ENCODE measurements at places on chromosomes 5 and 9.

DNA sequence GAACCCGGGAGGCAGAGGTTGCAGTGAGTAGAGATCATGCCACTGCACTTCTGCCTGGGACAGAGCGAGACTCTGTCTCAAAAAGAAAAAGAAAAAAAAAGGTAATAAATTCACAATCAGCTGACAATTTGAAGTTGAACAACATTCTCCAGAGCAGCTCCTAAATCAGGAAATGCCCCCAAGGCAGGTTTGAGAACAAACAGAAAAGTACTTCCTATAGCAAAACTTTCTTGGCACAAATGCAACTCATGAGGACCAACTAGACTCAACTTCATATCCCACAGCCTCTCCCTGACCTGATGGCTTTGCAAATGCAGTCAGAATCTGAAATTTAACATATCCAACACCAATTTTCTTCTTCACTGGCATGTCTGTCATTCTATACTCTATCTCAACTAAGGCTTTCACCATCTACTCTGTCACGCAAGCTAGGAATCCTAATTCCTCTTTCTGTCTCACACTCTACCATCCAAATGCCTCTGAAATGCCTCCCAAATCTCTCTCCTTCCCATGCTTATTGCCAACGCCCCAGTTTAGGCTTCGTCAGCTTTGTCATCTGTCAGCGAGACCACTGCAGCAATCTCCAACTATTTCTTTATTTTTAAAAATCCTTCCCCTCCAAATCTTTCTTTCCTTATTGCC, 113.3 kb downstream of the MAPKAP1 start:
- DNase-seq: no peak

DNA sequence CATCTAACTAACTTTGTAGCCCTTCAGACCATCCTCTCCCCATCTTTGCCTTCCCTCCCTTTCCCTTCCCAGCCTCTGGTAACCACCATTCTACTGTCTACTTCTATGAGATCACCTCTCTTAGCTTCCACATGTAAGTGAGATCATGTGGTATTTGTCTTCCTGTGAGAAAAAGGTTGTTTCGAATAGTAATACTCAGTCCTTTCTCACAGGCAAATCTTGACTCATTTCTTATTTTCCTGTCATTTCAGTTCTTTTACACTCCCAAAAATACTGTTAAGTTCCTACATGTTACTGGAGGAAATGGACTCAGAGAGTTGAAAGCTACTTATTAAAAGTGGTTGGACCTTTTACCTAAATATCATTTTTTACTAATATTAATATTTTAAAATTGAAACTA, 82.1 kb downstream of the SLF1 start:
- DNase-seq: no peak

DNA sequence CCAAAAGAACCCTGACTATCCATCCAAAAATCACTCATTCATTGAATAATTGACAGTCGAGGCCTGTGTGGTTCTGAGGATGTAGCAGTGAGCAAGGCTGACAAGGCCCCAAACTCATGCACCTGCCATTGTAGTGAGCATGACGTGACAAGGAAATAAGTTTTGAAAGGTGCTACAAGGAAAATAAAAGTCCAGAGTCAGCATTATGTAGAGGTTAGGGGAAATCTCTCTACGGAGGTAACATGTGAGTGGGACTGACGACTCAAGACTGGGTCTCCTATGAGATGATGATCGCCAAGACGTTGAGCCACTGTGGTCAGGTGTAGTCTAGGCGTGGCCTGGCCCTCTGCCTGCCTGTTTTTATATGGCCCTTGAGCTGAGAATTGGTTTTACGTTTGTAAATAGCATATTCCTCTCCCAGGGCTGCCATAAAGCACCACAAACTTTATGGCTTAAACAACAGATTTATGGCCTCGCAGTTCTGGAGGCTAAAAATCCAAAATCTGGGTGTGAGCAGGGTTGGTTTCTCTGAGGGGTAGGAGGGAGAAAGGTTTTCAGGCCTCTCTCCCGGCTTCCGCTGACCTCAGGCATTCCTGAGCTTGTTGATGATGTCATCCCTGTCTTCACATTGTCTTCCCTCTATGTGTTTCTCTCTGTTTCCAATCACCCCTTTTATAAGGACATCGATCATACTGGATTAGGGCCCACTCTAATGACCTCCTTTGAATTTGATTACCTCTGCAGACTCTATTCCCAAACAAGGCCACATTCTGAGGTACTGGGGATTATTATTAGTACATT, 206.4 kb upstream of the EGFLAM start:
- DNase-seq: no peak

GRCh38 chr5:178637356-178638074, 10.7 kb upstream of the CLK4 start:
- no peak for DNase-seq

DNA sequence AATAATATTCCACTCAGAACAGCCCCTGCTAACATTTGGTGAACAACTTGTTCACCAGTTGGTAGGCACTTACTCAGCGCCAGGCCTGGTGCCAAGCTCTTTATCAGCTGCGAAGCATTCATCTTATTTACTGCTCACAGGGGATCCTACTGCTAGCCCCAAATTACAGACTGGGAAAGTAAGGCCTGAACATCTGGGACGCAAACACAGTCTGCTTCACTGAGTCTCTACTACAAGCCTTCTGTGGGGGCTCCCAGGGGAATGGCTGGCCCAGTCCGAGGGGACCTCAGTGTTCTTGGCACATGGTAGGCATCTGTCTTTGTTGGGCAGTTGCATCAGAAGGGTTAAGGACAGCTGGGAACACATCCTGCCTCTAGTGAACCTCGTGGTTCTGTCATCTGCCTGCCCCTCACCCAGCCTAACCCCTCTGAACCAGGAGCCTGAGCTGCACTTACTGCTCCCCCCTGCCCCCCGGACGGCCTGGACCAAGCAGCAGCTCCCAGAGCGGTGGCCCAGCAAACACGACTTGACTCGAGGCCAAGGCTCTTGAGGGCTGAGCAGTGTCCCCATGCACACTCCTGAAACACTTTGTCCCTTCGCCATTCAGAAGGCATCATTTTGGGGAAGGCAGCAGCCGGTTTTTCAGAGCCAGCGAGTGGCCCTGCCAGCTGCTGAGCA, at the start of gene PHYHD1:
TSS of gene PHYHD1 (plus strand) at position 602 of the 678 bp plus-strand sequence. CDS start 1,342 bp downstream, outside the sequence.
- DNase-seq: no peak

GRCh38 chr5:102778478-102778877, 23.4 kb downstream of the PAM start:
- DNase-seq: no peak

DNA sequence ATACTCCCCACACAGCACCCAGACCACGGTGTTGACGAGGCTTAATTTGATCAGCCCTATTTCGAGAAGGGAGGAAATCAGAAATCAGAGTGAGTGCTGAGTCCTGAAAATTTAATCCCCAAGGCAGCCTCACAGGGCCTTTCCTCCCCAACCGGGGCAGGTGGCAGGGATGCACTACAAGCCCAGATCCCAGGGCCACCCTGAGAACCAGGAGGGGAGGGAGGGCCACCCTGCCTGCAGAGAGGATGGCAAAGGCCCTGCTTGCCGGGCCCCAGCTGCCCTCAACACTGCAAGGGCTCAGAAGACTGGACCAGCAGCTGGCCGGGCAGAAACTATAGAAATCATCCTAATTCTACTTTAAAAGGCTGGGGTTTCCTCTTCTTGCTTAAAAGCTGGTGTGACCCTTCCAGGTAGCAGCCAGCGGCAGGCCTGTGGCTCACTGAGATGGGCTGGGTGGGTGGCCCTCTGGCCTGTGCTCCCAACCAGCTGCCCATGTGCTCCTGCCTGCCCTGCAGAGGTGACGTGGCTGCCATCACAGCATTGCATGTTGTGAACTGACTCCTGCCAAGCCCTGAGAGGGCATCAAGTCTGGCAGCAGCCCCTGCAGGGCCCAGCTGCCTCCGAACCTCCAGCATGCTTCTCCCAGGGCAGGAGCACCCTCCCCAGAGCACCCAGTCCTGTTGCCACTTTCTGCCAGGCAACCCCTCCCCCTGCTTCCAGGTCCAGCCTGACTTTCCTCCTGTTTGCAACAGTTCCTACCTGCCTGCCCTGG, 122.8 kb downstream of the ADAMTS2 start:
- no peak for DNase-seq

DNA sequence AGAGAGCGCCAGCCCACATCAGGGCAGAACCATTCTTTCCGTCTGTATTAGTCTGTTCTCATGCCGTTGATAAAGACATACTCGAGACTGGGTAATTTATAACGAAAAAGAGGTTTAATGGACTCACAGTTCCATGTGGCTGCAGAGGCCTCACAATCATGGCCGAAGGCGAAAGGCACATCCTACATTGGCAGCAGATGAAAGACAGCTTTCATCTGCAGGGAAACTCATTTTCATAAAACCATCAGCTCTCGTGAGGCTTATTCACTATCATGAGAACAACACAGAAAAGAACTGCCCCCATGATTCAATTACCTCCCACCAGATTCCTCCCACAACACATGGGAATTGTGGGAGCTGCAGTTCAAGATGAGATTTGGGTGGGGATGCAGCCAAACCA, 4.7 kb upstream of the FSD1L start:
- DNase-seq: no peak

DNA sequence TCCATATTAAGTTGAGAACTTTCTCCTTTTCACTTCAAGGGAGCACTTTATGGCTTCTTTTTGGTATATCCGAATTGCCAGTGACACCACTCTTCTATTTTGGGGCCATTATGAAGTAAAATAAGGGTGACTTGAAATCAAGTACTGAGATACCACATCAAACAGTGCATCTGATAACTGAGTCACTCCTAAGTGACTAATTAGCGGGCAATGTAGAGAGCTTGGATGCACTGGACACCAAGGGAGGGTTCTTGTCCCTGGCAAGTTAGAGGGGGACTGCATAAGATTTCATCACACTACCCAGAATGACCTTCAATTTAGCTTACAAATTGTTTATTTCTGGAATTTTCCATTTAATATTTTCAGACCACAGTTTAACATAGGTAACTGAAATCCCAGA, 813.9 kb upstream of the CDH10 start:
- no peak for DNase-seq

GRCh38 chr9:36151316-36152210, 15.0 kb downstream of the GLIPR2 start:
- DNase-seq: peak; percentile 84

DNA sequence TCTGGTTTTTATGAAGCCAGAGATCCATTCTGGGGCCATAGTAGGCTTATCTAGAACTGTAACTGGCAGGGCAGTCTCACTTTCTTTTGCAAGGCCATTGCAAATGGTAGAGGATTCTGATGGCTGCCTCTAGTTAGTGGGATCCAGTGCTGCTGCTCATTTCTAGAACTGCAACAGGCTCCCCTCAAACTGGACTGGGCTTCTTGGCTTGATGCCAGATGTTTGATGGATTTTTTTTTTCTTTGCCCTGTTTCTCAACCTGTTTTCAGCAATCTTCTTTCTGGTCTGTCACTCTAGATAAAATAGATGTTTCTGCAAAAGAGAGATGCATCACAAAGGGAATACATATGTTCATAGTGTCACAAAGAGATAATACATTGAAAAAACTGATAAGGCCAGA, 11.9 kb downstream of the CARTPT start:
- DNase-seq: no peak

- DNase-seq: peak; percentile 86
Observed at GRCh38 chr5:178234750-178235587, 2.4 kb upstream of the PHYKPL start.

- DNase-seq: no peak
Observed at GRCh38 chr5:77104813-77105212, 17.7 kb upstream of the ZBED3 start.

DNA sequence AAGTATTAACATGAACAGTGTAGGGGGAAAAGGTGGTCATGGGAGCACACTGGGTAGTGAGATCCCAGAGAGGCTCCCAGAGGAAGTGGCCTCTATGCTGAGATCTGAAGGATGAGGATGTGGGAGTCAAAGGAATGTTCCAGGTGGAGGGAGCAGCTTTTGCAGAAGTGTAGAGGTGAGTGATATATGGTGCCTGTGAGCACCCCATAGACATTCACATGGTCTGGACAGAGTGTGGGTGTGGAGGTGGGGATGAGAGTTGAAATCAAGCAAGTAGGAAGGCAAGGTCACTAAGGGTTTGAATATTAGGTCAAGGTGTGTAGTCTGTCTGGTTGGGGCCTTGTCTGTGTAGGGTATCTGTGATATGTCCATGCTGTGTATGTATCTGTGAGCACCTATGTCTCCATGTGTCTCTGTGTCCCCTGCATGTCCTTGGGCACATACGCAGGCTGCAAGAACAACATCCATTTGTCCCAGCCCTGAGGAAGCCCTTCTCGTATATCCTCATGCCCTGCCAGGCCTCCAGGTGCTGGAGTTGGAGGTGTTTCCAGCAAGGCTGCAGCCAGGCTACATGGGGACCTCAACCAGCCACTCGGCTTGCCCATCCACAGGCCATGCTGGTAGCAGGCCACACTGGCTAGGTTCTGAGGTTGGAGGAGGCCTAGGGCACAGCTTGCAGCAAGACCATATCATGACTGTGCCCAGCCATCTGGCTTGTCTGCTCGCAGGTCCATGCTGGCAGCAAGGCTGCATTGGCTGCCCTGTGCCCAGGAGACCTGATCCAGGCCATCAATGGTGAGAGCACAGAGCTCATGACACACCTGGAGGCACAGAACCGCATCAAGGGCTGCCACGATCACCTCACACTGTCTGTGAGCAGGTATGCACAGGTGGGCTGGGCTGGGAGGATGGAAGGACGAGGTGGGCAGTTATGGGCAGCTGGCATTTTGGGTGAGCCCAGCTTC, 4.7 kb downstream of the PDLIM4 start:
- no peak for DNase-seq

DNA sequence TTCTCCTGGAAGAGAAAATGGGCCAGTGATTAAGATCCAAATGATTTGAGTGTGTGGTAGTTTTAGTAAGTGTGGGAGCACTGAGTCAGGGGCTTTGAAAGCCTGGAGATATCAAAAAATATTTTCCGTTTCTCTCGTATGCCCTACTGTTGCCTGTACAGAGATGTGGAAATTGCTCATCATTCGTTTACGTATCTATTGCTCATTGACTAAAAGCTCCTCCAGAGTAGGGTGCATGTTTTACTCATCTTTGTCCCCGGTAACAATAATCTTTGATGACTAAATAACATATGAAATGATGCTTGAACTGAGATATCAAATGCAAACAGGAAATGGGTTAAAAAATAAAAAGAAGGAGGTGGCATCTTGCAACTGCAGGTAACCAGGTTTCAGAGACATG, 114.2 kb upstream of the FST start:
- DNase-seq: no peak

DNA sequence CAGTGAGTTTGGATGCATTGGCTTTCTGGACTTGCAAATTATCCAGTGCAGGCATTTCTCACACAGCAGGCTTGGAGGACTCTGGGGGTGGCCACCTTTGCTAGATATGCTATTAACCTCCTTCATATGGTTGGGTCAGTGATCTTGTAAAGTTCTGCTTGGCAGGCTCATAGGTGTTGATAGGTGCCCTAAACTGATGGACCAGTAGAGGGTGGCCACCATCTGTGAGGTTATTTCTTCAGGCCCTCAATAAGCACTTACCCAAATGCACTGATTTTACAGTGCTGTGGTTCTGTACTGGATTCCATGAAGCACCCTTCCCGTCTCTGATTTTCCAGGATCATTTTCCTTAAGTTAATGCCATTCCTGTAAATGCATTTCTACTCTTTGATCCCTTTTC, 216.3 kb downstream of the COMMD10 start:
- no peak for DNase-seq

DNA sequence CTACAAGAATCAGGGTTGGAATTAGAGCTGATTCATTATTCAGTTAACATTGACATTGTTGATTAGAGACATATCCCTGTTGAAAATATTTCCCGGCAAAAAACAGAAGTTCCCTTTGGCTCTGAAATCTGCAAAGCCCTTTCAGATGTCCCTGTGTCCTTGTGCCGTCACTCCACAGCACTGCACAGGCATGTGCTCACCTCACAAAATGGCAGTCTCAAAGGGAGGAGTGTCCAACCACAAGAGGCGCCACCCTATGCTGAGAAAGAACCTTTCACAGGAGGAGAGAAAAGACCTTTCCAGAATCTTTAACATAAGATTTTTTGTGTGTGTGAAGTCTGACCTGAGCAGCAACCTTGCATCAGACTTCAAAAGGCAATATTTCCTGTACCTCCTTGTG, 112.8 kb upstream of the PRSS3 start:
- no peak for DNase-seq

All from activated naive CD8-positive, alpha-beta T cell treated with anti-CD3 and anti-CD28 coated beads, Interleukin-2, amount 10 ng/mL, durations not matched to agents 7 days and 5 days (primary cell).